ENCODE measurements at places on chromosomes 3 and 15.

DNA sequence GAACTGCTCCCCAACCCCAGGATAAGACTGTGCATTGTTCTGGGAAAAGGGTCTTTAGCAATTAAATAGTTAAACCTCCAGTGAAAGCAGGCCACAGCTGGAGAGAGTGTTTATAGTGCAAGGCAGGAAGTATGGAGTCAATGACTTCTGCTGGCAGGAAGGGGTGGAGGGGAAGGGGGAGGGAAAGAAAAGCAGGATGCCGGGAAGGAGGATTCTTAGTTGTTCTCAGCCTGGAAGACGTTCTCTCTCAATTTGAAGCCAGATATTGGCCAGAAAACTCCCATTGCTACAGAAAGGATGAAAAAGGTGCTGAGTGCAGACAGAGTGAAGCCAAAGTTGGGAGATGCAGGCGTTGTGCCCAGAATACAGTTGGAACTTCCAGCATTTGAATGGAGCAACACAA is 35.7 kb upstream of the ACTL6A start:
- no peak for DNase-seq

DNA sequence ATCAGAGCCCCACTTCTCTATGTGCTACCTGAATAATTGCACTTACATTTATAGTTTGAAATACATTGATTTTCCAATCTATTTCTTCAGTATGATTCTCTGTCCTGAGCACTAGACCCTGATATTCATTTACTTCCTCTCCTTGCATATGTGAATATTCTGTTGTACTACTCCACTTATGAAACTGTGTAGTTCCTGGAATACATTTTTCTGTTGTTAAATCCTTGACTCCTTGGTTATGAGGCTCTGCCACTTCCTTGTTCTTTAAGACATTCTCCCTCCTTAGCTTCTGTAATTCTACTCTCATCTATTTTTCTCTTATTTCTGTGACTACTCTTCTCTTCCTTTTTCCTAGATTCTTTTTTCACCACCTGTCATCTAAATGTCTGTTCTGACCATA is 12.9 kb upstream of the MGA start:
- DNase-seq: no peak

DNA sequence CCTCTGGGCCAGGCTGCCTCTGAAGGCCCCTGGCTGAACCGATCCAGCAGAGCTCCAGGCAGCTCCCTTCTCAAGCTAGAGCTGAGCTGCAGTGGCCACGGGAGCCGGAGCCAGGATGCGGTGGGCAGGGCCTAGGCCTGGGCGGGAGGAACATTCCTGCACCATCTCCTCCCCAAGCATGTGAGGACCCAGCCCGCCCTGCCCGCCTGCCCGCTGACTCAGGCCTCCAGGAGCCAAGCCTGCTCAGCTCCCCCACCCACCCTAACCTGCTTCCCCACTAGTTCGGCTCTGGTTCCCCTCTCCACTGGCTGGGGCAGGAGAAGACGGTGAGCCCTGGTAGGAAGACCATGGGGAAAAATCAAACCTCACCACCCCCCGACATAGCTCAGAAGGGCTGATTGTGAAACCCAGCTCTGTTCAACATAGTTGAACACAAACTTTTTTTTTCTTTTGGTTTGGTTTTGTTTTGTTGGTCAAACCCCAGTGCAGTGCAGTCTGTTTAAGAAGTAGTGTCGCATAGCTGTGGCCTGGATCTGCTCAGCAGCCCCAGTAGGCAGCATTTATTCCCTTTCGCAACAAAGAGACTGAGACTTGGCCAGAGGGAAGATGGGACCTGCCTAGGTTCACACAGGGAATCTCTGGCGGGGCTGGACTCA is 13.5 kb downstream of the SNX33 start:
- no peak for DNase-seq

- DNase-seq: no peak
These were observed 479.4 kb downstream of the NTRK3 start for GRCh38 chr15:87777054-87777561.

GRCh38 chr15:29066310-29066709 is 180.5 kb downstream of the APBA2 start:
- no peak for DNase-seq
